ENCODE measurements at places on chromosomes 12 and 14.

DNA sequence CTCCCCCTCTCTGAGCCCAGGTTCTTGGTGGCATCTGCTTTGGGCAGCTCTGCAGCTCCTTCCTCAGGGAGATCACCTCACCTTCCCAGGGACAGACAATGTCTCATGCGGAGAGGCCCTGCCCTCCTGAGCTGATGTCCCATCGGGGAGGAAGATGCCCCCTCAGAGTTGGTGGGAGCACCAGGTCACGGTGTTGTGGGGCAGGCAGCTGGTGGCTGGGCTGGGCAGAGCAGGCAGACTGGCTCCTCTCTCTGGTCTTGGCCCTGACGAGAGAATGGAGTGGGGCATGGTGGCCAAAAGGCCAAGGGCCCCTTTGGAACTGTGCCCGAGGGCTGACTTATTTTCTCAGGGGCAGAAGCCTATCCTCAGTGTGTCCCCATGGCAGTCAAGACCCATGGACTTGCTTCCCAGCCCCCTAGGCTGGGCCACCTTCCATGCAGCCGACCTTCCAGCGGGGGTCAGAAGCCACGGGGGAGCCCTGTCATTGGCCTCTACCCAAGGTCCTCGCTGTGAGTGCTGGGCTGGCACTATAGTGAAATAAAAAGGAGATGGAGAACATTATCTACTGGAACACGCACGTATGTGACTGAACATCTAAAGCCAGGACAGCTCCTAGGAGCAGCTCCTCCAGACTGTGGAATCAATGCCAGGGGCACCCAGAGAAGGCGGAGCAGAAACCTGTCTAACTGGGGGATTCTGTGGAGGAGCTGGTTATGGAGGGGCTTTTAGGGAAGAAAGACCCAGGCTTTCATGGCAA, 21.9 kb downstream of the PPP2R5C start:
- DNase-seq: no peak

GRCh38 chr12:22039361-22039760, 6.7 kb upstream of the CMAS start:
- DNase-seq: no peak

- DNase-seq: peak; percentile 74
These were observed 113.4 kb upstream of the PELI2 start for GRCh38 chr14:56004786-56005185.

DNA sequence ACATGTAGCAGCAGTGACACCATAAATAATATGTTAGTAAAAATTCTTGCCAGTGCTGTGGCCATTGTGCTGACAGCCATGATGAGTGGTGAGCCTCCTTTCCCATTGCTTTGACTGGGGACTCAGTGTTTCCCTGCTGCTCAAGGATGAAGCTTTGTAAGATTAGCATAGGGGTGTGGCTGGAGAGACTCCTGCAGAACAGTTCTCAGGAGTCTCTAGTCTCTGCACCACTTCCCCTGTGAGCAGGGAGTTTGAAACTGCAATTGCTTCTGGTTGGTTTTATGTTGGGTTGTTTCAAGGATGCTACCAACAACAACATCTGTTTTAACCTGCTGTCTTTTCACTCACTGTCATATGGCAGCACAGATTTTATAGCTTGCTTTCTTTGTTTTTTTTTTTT, 41.4 kb downstream of the ZC3H14 start:
- no peak for DNase-seq
